ENCODE measurements at places on chromosomes 5 and 9. TPM values are rescaled to one million over a fixed set of nuclear protein-coding genes. Genes with fewer than 3 reads are reported as not detected.

GRCh38 chr5:57249265-57249874 is 75.5 kb downstream of the GPBP1 start:
- DNase-seq: no peak

Gene NUTM2F
- not detected for total RNA-seq

Gene PCDHB16
- total RNA-seq: 9.1 TPM

DNA sequence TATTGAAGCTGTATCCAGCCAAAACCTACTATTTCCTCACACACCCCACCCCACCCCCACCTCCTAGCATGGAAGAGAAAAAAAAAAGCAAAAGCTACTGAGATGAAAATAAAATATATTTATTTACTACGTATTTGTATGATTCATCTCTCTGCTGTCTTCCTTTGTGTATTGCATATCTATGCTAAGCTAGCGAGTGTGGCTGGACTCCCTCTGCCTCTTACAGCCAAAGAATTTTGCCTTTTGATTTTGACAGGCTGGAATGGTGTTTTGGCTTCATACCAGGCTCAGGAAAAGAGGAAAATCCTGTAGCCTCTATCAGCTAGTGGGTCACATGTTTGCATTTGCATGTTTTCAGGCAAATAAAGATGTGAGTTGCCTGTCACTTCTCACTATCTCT is 2.2 kb downstream of the ABLIM3 start:
- DNase-seq: no peak

Gene BARHL1
- not detected for total RNA-seq

Measured in thoracic aorta (tissue), 2 donors.